HAP-1 (cell line): ENCODE measurements at places on chromosomes 13 and 19.

DNA sequence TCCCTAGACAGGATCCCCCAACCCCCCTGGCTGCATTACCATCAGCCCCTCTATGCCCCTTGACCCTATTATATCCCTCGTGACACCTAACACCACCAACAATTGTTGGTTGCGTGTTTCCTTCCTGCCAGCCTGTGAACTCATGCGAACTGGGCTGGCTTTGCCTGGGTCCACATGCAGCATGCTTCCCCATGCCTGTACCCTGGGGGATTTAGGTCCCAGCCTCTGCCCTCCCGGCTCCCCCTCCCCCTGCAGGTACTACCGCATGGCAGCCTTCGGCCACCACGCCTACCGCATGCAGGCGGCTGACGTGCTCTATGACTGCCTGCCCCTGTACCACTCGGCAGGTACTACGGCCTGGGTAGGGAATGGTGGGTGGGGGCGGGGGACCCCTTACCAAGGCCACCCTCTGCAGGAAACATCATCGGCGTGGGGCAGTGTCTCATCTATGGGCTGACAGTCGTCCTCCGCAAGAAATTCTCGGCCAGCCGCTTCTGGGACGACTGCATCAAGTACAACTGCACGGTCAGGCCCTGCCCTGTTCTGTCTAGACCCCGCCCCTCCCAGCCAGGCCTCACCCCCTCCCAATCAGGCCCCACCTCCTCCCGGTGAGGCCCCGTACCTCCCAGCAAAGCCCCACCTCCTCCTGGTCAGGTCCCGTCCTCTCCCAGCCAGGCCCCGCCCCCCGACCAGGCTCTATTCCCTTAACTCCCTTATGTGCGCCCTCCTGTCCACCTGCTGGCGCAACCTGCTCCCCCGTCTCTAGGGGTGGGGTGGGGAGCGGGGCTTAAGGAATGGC is 18.5 kb downstream of the SLC27A1 start:
- peak; percentile 100 for DNase-seq

GRCh38 chr19:16094360-16095070 is 17.2 kb upstream of the RAB8A start:
- DNase-seq = no peak

DNA sequence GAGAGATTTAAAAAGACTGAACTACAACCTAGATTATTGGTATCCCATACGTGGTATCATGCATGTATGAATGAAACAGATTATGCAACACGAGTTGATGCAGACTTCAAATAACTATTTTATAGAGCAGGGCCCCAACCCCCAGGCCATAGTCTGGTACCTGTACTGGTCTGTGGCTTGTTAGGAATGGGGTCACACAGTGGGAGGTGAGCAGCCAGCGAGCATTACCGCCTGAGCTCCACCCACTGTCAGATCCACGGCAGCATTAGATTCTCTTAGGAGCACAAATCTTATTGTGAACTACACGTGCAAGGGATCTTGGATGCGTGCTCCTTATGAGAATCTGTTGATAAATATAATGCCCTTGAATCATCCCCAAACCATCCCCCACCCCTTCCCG is 320.2 kb downstream of the TBC1D4 start:
- DNase-seq = no peak

DNA sequence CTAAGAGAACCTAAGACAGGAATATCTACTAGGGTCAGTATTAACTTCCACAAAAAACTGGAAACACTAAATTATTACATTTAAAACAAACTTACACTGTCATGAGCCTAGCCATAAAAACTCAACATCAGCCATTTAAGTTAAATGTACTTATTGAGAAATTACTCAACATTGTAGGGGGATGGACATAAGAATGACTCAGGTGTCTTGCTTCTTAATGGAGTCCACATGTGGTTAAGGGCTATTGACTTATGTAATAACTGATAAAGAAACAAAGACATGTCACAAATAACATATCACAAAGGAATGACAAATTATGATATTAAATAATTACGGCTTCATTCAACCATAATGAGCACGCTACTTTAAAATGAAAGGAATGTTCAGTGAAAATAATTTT is 36.2 kb downstream of the CLDN10 start:
- no peak for DNase-seq

GRCh38 chr19:18173572-18174288 is at the start of gene IFI30:
Gene IFI30, plus strand, starts transcription at chr19:18173813. Its CDS starts 29 bp downstream, at chr19:18173842.
- DNase-seq = peak; percentile 88

DNA sequence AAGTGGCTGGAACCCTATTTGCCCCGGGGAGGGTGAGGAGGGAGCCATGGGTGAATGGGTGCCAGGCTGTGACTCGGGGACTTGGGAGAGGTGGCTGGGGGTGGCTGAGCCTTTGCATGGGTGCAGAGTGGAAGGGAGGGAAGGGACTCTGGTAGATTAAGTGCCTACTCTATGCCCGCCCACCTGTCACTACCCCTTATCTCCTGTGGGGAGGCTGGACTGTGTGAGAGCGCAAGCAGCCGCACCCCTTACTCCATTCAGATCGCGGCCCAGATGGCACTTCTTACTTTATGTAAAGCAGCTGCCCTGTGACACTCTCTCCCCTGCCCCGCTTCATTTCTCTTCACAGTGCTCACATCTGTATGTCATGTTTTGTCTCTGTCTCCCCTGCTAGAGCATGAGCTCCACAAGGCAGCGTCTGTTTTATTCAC is 2.9 kb downstream of the KASH5 start:
- no peak for DNase-seq

GRCh38 chr13:59793107-59793506 is 370.6 kb downstream of the DIAPH3 start:
- DNase-seq = no peak

- no peak for DNase-seq
Observed at GRCh38 chr19:8316351-8317125, 4.6 kb downstream of the NDUFA7 start.

DNA sequence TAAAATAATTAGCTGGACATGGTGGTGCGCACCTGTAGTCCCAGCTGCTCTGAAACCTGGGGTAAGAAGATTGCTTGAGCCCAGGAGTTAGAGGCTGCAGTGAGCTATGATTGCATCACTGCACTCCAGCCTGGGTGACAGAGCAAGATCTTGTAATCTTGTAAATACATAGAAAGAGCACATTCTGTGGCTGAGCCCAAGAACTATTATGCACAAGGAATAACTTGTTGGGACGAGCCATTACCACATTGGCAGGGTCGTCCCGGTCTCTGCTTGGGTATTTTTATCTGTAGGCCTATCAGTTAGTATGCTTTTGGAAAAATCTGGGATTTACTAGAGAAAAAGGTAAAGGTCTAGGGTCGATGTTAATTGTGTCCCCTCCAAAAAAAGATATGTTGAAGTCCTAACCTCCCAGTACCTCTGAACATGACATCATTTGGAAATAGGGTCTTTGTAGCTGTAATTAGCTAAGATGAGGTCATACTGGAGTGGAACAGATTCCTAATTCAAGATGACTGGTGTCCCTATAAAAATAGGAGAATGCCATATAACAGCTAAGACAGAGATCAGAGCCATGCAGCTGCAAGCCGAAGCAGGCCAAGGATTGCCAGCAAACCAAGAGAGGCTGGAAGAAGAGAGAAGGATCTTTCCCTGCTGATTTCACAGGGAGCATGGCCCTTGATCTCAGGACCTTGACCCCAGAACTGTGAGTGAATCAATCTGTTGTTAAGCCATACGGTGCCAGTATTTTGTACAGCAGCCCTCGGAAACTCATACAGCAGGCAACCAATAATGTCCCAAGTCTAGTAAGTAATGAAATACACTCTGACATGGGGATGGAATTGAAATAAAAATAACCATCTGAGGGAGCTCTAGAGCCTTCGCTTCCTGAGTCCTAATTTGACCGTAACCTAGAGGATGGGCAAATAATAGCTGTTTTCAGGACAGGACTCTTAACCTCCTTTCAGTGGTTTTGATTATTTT is 77.0 kb downstream of the TM9SF2 start:
- peak; percentile 15 for DNase-seq

DNA sequence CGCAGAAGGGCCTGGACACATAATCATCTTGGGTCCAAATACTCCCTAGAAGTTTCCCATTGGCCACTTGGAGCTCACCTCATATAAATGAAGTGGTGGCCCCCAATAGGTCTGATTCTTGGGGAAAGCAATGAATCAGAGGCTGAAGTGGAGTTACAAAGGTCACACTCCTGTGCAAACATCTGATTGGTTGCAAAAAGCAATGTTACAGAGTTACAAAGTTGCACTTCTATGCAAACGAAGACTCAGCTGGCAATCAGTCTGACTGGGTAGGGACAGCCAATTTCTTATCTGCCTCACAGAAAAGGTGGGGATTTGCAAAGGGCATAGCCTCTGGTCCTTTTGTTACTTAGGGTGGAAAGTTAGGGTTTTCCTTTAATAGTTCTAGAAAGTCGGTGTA is 1.8 kb upstream of the GPR180 start:
- DNase-seq = no peak

DNA sequence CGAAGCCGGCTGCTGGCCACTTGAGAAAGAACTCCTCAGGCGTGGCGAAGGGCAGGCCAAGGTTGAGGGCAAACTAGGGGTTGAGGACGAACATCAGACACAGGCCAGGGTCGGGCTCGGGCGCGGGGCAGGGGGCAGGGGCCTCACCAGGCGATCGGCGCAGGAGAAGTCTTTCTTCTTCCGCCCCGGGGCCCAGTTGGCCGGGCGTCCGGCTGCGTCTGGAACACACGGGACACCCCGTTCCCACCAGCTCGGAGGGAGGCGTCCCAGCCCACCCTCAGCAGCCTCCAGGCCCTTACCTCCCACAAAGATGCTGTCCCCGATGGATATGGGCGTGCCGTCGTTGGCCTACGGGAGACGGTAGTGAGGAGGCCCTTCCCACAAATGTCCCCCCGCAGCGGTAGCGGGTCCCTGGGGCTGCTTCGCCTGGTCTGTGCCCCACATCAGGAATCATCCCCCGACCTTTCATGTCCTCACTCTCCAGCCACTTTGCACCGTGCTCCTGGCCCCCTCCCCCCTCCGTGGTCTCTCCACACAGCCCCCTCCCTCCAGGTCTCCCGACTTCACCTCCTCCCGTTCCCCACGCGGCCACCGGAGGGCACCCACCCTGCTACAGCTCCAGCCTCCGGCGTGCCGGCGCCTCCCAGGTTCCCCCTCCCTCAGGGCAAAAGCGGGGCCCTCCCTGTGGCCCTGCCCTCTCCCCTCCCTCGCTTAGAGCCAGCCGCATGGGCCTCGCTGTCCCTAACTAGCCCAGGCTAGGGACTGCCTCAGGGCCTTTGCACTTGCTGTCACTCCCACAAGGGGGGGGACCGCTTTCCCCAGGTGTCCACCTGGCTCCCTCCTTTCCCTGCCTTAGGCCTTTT is 4.8 kb downstream of the PNKP start:
- DNase-seq = peak; percentile 80

DNA sequence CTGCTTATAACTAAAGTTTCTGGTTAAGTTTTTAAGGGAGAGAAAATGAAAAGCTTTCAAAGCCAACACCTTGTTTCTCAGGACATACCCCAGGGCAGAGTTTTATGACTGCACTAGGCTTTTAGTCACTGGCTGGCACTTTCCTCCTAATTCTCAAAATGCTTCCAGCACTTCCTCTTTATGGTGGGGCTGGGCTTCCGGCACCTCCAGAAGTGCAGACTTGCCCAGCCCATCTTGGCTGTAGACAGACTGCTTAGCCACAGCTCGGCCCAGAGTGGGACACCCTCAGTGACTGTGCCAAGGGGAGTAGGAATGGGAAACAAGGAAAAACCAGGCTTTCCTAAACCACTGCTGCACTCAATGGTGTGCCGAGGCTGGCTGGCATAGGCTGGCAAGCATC is 23.2 kb upstream of the GTF3A start:
- DNase-seq = no peak
